GM12878 (cell line): ENCODE measurements at places on chromosomes 1 and 21. TPM values are rescaled to one million over a fixed set of nuclear protein-coding genes. Genes with fewer than 3 reads are reported as not detected.

- DNase-seq: no peak
- no peak overlapping the region for H3K4me3 ChIP-seq
- no peaks in the 10 kb centered on the region; the same call in 1 of the 2 replicates for H3K27me3 ChIP-seq
- H3K27ac ChIP-seq: no peak overlapping the region
These were observed 137.6 kb upstream of the USP24 start for GRCh38 chr1:55352811-55353180.

The OR2T33 gene
- polyA plus RNA-seq: not detected in 2 replicates

The RIPK4 gene
- not detected in 2 replicates for polyA plus RNA-seq

The GJA8 gene
- polyA plus RNA-seq: not detected in 2 replicates
